ENCODE measurements at places on chromosomes 16 and 17.

- DNase-seq: no peak
Measured at GRCh38 chr17:68698746-68699145, 97.6 kb upstream of the FAM20A start.

DNA sequence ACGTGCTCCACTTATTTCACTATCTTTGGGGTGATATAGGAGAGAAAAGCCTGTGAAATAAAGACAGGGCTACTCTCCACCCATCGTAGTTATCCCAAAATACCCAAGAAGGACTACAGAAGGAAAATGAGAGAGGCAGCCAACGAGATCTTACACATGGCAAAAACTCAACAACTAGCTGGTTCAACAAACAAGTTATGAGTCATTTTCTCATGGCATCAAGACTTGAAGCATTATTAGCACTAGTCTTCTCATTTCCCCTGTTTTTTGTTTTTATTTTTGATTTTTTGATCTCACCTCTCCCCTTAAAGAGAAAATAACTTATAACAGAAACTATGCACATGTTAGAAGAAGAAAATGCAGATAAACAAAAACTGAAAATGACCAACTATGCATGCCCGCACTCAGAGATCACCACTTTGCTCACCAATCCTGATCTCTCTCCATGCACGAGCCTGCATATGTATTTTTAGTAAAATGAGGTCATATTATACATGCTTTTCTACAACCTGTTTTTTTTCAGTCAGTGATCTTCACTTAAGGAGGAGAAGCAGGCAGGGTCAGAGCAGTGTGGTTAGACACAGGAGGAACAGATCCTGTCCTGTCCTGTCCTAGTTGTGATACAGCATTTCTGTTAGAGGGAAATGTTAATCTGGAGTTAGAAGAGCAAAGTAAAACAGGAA lies 22.8 kb downstream of the FAM117A start:
- DNase-seq: no peak

DNA sequence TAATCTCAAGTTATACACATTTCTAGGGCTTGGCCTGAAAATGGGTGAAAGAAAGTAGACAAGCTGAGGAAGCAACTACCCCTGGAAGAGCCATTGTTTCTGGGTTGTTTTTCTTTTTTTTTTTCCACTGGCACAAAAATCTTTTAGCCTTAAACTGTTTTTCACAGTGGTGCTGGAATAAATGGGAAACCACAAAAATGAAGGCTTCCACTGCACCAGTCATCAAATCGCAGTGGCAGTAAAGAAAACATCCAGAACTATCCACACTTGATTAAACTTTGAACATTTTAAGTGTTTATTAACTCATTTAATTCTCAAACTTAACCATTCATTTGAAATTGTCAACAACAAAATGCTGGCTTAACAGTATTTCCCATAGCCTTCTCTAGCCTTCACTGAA lies 14.3 kb downstream of the CMTM4 start:
- no peak for DNase-seq

DNA sequence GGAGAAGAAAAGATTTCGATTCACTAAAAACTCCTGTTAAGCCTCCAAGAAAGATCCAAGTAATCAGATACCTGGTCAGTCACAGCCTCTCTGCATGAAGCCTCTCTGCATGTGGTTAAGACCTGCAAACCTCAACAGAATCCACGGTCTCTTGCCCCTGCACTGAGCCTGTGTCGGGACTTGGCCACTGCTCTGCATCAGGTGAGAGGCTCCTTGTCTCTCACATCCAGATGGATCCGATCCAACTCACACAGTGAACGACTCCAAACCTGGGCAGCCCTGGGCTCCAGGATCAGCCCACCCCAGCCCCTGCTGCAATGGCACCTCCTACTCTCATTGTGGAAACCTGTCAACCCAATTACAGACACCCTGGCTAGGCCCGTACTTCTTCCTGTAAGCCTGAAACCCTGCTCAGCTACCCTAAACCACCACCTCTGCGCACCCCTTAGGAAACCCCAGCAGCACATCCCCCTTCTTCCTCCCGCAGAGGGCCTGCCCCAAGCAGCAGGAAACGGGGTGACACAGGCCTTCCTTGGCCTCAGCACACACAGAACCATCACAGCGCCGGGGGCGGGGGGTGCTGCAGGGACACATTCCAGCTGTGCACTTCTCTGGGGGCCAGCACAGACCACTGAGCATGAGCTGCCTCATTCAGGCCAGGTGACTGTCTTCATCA lies 129.5 kb downstream of the ANKRD11 start:
- no peak for DNase-seq

DNA sequence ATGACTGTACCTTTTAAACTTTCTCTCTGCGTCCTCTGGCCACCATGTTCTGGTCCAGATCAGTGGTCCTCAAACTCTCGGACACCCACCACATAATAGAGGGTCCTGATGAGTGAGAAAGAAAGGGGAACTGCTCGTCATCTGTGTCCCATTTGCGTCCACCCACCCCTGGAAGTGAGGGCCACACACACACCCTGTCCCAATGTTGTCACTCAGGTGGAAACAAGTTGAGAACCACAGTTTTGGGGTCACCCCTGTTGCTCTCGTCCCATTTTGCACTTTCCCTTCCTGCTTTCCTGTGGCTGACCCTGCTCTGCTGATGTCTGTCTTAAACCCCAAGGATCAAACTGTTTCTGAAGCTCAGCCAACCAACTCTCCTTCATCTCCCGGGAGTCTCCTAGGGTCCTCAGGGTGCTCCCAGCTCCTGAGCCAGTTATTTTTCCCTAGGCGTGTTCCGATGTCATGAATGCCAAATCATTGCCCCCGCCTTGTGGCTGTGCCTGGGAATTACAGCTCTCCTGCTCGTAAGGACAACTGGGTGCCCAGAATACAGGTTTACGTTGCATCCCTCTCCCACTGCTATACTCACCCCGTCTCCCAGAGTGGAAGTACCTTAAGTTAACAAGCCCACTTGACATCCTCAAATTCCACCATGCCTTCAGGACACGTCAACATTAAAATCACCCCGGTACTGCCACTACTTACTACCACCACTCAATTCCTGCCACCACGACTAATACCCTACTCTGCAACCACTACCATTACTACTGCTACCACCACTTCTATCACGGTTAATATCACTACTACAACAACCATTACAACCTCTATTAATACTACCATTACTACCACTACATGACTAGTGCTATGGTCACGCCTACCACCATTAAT lies 26.0 kb upstream of the HNF1B start:
- peak; percentile 61 for DNase-seq

- DNase-seq: no peak
Measured at GRCh38 chr17:4536259-4536741, 18.9 kb downstream of the MYBBP1A start.

GRCh38 chr17:82865274-82865673 lies 25.5 kb upstream of the ZNF750 start:
- no peak for DNase-seq

Measured in NCI-H510A treated with DMSO at 0.1 percent for 48 hours (cell line).